Fibroblast of villous mesenchyme (primary cell): ENCODE measurements at places on chromosomes 2 and 18.

- DNase-seq, result peak; percentile 37
Measured at GRCh38 chr2:31324016-31324633, 90.2 kb downstream of the EHD3 start.

DNA sequence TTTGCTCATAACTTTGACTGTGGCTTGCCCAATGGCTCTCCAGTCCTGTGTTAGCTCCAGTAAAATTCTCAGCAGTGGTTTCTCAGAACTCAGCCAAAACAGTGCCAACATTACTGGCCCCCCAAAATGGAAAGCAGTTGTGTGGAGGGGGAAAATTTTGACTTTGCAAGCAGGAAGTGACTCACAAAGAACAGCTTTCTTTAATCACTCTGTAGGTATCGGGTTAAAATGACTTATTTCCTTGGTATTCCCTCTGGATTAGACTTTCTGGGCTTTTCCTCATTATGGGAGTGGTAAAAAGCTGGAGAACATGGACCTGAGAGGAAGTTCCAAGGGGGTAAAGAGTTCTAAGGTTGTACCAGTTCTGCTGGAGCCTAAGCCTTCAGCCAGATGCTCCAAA is 175.7 kb upstream of the RND3 start:
- peak; percentile 59 for DNase-seq

DNA sequence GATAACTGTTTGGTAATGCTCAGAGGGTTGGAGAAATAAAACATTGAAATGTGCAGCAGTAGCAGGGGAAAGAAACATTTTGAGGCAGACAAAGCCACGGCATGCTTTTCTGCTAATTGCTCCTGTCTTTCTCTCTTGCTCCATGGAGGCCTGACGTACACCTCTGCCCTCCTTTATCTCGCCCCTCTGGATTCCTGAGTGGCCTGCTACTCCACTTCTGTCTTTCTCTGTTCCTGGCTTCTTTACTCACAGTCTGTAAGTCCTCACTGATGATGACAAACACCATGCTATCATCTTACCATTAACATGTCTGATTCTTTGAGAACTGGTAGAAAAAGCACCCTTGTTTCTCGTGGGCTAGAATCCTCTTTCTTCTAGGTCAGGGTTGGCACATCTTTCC is 392.9 kb downstream of the MEIS1 start:
- DNase-seq, result no peak

GRCh38 chr2:67725731-67726130 is 328.6 kb downstream of the ETAA1 start:
- no peak for DNase-seq

- DNase-seq, result no peak
Measured at GRCh38 chr2:120683701-120684100, 52.0 kb upstream of the GLI2 start.

DNA sequence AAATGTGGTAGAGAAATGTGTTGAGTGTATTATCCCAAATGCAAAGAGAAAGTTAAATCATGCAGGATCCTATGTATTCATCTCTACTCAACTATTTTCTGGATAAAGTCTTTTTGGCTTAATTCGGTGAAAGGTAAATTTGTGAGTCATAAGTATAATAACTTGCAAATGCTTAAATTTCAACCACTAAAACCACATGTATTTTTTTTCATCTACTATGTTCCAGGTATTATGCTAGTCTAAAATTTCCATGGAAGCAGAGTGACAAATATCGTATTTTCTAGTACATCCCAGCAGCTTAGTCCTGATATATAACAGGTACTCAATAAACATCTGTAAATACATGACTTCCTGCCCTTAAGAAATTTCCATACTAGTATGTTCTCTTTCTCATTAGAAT is 6.2 kb downstream of the ALS2 start:
- DNase-seq, result no peak

DNA sequence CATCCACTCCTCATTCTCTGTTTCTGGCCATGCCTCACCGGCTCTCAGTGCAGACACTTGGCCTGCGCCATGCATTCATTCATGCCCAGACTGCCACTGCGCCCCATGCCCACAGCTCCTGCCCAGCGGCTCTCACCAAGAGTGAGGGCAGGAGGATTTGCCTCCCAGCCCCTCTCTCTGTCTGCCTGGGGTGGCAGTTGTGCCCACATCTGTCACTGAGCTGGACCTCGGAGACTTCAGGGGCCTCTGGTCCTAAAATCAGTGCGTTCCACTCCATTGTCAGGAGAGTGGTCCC is 75.1 kb downstream of the CIB4 start:
- DNase-seq, result no peak

DNA sequence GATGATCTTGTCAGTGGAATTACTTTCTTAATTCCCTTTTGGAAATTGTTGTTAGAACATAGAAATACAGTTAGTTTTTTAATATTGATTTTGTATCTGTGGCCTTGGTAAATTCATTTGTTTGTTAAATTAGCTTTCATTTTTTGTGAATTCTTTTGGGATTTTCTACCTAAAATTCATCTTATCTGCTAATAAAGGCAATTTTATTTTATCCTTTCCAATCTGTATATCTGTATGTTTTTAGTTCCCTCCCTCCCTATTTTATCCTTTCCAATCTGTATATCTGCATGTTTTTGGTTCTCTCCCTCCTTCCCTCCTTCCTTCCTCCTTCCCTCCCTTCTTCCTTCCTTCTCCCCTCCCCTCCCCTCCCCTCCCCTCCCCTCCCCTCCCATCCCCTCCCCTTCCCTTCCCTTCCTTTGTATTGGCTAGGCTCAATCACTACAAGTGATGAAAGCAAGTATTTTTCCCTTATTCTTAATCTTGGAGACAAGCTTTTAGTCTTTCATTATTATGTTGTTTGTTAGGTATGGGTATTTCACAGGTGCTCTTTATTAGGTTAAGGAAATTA is 244.4 kb downstream of the ALK start:
- no peak for DNase-seq

GRCh38 chr18:31429623-31430022 is 17.9 kb upstream of the DSG3 start:
- DNase-seq, result no peak

- no peak for DNase-seq
Measured at GRCh38 chr18:2850816-2851215, 4.0 kb downstream of the EMILIN2 start.

- DNase-seq, result no peak
Measured at GRCh38 chr18:56517196-56517595, 121.2 kb downstream of the TXNL1 start.

GRCh38 chr18:12288403-12288755 is 19.7 kb upstream of the TUBB6 start:
- no peak for DNase-seq

- DNase-seq, result no peak
Measured at GRCh38 chr2:134722728-134723127, 3.9 kb upstream of the TMEM163 start.

- DNase-seq, result no peak
Measured at GRCh38 chr2:15841776-15842560, 98.4 kb upstream of the MYCN start.

GRCh38 chr2:25347205-25347815 is 5.6 kb upstream of the DNMT3A start:
- no peak for DNase-seq

- peak; percentile 56 for DNase-seq
Measured at GRCh38 chr2:73291093-73291460, 2.3 kb downstream of the EGR4 start.

DNA sequence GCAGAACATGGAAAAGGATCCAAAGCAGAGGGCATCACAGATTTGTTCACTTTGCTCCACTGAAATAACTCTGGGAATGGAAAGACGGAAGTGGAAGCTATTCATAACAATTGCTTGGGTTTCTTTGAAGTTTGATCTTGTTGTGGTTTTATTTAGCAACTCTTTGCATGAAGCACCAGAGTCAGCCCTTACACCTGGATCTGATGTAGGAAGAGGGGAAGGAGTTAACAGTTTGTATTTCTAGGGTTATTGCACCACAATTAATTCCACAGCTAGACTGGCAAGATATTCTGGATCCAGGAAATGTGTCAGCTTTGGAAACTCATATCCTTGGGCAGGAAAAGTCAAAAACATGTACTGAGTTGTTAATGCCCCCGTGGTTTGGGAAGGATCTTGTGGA is 1143.4 kb downstream of the CNTNAP5 start:
- peak; percentile 1 for DNase-seq

DNA sequence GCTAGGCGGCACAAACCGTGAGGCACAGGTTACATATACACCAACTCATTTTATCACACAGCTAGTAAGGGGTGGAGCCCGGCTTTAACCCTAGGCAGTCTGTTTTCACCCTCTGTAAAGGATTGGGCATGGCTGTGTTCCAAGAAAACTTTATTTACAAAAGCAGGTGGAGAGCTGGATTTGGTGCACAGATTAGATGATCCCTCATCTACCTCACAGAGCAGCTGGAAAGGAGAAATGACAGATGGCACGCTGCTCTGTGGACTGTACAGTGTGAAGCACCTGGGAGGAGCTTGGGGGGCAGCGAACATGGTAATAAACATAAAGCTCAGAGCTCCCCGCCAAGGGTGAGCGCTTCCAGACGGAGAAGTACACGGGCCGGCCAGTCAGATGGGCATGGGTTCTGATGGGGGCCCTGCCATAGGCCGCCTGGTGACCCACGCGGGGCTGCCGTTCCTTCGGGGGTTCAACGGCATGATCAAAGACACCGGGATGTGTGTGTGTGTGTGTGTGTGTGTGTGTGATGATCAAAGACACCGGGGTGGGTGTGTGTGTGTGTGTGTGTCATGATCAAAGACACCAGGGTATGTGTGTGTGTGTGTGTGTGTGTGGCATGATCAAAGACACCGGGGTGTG is 862 bp upstream of the TMEM177 start:
- DNase-seq, result no peak

DNA sequence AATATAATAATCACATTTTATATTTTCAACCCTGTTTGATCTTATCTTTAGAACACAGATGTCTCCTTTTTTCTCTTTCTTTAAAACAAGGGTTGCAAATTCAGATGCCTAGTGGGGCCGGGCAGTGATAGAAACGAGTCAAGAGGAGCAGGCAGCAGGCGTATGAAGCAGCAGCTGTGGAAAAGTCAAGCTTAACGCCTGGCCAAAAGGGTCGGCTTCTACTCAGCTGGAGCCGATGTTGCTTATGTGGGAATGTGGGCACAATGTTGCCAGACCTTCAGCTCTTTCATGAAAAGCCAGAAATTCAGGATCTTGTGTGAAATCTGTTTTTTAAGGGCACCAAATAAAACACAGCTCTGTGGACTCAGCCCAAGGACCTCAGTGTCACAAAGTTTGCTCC is 642.7 kb downstream of the ARHGAP15 start:
- DNase-seq, result no peak

DNA sequence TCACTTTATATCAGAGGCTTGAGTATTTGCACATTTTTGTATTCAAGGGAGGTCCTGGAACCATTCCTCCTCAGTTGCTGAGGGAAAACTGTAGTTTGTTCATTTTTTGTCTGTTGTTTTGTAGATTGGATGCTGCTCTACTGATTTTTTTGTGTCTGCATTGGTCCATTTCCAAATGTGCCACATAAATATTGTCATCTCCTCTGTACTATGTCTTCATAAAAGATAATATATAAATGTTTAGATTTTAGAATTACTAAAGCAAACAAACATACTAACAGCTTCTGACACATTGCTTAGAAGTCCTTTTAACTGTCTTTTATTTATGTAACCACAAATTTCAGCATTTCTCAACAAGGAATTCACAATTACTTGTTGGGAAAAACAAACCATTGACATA is 356.8 kb downstream of the PLCL1 start:
- DNase-seq, result no peak

GRCh38 chr2:73092146-73092783 is 20.5 kb downstream of the RAB11FIP5 start:
- DNase-seq, result no peak

GRCh38 chr18:24937639-24938275 is 414.2 kb downstream of the ZNF521 start:
- no peak for DNase-seq

DNA sequence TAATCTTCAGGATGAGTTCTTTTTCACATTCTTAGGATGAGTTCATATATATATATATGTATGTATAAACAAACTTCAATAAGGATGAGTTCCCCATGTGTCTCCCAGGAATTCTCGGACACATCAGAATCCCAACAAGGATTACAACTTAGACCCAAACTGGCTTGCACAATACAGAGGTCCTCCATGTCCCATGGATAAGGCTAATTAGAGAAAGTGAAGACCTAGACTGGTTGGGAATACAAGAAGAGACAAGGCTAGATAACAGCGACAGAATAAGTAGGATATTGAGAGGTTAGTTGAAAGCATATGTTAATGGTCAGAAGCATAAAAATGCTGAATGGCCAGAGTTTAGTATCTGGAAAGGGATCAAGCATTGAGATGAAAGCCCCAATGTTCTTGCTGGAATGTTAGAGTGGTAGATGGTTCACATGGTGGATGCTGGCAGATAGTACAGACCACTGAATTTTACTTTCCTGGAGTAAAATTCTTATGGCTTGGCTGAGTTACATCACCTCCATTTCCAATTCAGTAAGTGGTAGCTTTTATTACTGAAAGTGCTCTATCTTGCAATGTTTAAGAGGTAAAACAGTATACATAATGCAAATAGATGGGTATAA is 154.9 kb upstream of the EPHA4 start:
- DNase-seq, result no peak

DNA sequence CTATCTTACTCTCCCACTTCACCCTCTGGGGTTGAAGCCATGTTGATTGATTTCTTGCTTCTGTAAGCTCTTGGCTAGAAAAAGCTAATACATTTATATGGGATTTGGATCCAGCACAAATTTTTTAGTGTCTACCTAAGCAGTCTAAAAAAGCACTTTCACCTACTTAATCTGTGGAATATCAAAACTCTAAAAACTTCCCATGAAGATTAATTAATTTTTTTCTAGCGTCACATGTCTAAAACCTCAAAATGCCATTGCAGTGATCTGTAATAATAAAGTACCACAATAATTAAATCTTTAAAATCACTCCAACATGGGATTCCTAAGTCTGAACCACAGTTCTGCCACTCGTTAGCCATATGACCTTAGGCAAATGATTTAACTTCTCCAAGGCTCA is 180.1 kb downstream of the EN1 start:
- no peak for DNase-seq

DNA sequence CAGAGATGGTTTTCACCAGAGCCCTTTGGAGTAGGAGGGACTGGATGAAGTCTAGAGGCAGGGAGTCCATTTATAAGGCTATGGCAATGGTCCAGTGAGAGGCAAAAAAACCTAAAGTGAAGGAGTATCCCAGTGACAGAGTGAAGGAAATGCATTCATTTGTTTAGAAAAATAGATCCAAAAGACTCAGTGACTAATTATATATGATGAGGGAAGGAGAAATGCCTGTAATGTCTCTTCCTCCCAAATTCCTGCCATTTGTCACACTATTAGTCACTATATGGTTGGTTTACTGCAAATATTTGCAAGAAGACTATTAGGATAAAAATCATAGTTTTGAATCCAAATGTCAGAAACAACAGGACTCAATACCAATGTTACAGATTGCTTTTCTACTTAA is 104.2 kb downstream of the ZNF521 start:
- DNase-seq, result no peak

GRCh38 chr2:29921560-29921915 is at the start of gene ALK:
Gene ALK (minus strand): TSS chr2:29921586. CDS start chr2:29920659, 927 bp downstream.
- peak; percentile 60 for DNase-seq

GRCh38 chr2:160970052-160970965 is 189.9 kb upstream of the TANK start:
- DNase-seq, result peak; percentile 85

GRCh38 chr2:29586919-29587318 is 334.5 kb downstream of the ALK start:
- DNase-seq, result no peak
